ENCODE measurements at places on chromosomes 2 and 18. TPM values are rescaled to one million over a fixed set of nuclear protein-coding genes. Genes with fewer than 3 reads are reported as not detected.

The SCTR gene
- 0.25 TPM for total RNA-seq

The METAP1D gene
- 3.3 TPM for total RNA-seq

The PKDCC gene
- total RNA-seq: 125 TPM

The ABCG8 gene
- 0.12 TPM for total RNA-seq

The GKN1 gene
- not detected for total RNA-seq

The EGR4 gene
- not detected for total RNA-seq

The CD8A gene
- 1.6 TPM for total RNA-seq

The FAM98A gene
- total RNA-seq: 23.1 TPM

The MYL1 gene
- not detected for total RNA-seq

The COLEC12 gene
- 1.9 TPM for total RNA-seq

The MAB21L4 gene
- total RNA-seq: 22.2 TPM

The BMP10 gene
- total RNA-seq: not detected

The ASB18 gene
- total RNA-seq: not detected
